NCI-H446 treated with DMSO at 0.1 percent for 48 hours (cell line): ENCODE measurements at places on chromosomes 16 and 17.
A peak's percentile ranks its signal among the peaks of the same experiment; 100 is the strongest.

GRCh38 chr17:81090361-81091136 lies 55.6 kb downstream of the BAIAP2 start:
- DNase-seq = no peak

DNA sequence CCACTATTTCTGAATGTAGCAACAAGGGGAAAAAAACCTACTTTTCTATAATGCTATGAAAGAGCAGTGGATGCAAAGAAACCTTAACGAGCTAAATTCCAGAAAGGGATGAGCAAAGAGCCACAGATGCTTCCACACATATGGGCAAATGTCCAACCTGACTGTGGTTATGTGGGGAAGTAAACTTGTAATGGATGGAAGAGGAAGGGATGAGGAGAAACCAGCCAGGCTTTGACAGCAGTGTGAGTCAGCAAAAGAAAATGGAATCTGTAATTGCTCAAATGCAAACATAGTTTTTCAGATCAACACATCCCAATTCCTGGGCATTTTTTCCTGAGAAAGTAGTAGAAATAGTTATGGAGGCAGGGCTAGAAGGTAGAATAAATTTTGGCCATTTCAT lies 204.8 kb upstream of the CPHXL start:
- no peak for DNase-seq

DNA sequence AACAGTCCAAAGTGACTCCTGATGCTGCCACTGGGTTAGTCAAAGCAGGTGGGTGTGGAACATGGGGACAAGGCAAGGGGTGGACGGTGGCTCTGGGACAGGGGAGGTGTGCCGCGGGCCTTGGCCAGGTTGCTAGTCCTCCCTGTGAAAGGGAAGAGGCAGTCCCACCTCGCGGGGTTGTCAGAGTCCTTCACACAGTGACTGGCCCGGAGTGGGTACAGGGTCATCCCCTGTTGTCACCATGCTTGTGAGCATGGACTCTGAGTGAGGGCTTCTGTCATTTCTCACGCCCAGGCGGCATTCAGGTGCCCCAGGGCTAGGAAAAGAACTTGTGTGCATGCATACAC lies 3.1 kb upstream of the ZNF469 start:
- DNase-seq = no peak

DNA sequence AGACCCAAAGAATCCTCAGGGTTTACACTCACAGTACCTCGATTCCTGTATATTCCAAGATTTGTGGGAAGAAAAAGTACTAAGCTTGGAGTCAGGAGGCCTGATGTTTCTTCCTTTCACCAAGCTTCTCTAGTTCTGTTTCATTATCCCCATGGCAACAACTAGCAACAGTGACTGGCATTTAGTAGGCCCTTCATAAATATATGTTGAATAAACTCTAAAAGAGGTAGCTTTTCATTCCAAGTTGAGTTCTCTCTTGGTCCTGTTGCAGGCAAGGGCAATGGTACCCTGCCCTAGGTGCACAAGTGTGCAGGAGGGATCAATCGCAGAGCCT lies 527 bp upstream of the UBE2Z start:
- no peak for DNase-seq

DNA sequence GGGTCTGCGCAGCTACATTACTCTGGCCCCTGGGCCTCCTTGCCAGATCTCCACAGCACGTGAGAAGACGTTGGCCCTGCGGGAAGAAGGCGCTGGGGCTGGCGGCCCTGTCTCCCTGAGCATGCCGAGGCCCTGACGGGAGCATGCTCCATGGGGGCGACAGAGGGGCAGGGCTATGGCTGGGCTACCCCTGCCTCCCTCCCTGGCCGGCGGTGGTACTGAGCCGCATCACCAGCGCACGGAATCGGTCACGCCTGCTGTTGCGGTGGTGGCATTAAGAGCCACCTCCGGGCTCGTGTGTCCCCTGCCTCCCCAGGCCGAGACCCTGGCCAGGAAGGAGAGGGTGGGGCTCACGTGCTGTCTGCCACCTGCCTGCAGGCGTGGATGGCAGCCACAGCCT lies 28.1 kb downstream of the MAPK8IP3 start:
- DNase-seq = no peak

DNA sequence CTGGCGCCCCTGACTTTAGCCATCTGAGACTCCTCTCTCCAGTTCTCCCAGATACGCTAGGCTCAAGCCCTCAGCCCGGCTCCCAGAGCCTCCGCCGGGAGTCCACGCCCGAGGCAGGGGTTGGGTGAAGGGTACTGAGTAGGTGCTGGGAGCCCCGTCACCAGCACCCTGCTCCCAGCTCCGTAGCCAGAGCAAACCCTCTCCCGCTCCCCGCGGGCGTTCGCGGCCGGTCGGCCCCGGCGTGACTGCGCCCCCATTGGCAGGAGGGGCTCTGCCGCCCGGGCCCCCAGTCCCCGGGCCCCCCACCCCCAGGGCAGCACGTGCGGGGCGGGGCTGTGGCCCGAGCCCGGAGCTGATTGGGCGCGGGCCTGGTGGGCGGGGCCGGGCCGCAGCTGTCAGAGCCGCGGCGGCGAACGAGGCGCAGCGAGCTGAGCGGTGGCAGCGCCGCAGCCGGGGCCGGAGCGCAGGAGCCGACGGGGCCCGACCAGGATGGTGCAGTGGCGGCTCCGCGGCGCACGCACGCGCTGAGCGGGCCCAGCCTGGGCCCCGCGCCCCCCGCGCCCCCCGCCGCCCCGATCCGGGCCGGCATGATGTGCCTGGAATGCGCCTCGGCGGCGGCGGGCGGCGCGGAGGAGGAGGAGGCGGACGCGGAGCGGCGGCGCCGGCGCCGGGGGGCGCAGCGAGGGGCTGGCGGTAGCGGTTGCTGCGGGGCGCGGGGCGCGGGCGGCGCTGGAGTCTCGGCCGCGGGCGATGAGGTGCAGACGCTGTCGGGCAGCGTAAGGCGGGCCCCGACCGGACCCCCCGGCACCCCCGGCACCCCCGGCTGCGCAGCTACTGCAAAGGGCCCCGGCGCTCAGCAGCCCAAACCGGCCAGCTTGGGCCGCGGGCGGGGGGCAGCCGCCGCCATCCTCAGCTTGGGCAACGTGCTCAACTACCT lies at the start of gene SPNS2:
Gene SPNS2 (plus strand): TSS at position 421 of the 937 bp plus-strand sequence. CDS start 167 bp downstream, at position 588.
- DNase-seq = no peak

DNA sequence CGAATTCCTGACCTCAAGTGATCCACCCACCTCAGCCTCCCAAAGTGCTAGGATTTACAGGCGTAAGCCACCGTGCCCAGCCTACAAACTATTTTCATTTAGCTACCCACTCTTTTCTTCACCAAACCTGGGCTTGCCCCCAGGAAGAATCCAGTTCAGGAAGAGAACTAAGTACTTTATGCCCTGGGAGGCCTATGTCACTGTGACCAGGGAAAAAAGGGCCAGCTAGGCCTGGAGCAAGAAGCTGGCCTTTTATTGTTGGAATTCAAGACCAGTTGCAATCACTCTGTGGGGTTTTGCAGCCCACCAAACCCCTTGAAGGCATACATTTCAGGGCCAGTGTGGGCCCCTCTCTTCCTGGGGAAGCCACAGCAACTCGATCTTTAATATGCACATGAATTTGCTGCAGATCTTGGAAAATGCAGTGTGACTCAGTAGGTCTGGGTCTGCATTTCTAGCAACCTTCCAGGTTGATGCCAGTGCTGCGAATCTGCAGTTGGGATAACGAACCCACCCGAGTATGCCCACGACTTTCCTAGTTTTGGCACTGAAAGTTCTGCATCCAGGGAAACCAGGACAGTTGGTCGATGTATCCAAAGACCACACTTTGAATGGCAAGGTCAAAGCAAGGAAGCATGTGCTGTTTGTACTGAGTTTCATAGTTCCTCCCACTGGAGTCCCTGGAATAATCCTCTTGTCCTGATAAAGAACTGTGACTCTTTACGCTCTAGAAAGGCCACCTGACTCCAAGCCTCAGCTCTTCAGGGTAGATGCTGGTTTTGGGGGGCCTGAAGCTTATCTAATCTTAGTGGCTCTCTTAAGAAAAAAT lies 7.2 kb upstream of the MRPS23 start:
- no peak for DNase-seq

- no peak for DNase-seq
Observed at GRCh38 chr17:28744972-28745785, 1.4 kb downstream of the TRAF4 start.

- no peak for DNase-seq
Observed at GRCh38 chr17:70370816-70371215, 201.5 kb downstream of the KCNJ2 start.

GRCh38 chr17:67401598-67402504 lies 24.8 kb downstream of the PITPNC1 start:
- no peak for DNase-seq

- peak; percentile 86 for DNase-seq
Observed at GRCh38 chr17:62911114-62911513, 54.9 kb upstream of the TANC2 start.

DNA sequence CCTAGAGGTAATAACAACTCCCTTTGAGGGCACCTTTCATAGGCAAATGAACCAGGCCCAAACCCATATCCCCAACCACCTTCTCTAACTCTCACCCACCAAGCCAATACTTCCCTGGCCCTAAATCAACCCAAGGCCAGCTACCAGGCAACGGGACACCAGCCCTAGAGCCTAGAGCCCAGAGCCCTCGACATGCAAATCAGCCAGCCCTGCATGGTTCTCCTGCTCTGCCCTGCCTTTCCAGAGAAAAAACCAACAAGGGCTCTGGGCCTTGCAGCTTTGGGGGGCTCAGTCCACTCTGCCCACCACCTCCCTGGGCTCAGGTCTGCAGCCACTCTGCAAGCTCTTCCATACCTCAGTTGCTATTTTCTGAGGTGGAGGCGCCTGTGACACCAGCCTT lies 55.0 kb downstream of the PITPNM3 start:
- DNase-seq = no peak

- DNase-seq = no peak
Observed at GRCh38 chr16:87058728-87059250, 258.4 kb downstream of the C16orf95 start.

GRCh38 chr16:71250461-71251235 lies 20.1 kb upstream of the HYDIN start:
- no peak for DNase-seq

- no peak for DNase-seq
Observed at GRCh38 chr17:2980211-2980903, 83.0 kb downstream of the OR1D5 start.

DNA sequence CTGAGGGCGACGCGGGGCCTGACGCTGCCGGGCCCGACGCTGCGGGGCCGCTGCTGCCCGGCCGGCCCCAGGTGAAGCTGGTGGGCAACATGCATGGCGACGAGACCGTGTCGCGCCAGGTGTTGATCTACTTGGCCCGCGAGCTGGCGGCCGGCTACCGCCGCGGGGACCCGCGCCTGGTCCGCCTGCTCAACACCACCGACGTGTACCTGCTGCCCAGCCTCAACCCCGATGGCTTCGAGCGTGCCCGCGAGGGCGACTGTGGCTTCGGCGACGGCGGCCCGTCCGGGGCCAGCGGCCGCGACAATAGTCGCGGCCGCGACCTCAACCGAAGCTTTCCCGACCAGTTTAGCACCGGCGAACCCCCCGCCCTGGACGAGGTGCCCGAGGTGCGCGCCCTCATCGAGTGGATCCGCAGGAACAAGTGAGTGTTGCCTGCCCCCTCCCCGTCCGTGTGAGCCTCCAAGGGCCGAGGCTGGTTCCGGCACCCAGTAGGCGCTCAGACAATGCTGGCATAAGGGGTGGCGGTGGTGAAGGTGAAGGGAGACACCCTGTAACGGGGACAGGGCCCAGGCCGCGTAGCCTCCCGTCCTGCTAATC lies 676 bp downstream of the CPD start:
- no peak for DNase-seq

DNA sequence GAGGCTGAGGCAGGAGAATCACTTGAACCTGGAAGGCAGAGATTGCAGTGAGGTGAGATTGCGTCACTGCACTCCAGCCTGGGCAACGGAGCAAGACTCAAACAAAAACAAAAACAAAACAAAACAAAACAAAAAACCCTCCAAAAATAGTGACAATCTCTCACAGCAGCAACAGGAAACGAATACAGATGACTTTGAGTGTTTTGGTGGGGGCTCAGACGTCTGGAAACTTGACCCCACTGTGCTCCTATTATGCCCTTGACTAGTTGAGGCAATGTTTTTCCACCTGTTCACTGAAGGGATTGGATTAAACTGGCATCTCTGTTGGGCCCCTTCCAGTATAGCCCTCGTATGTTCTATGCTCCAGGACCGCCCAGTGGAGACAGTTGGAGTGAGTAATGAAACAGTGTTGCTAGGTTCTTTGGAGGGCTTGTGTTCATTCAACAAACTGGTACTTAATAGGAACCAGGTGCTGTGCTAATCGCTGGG lies 167.0 kb downstream of the UTP18 start:
- DNase-seq = no peak

- no peak for DNase-seq
Observed at GRCh38 chr17:14458724-14459123, 157.8 kb downstream of the HS3ST3B1 start.

- DNase-seq = no peak
Observed at GRCh38 chr16:29316761-29317183, 89.7 kb downstream of the NPIPB11 start.

DNA sequence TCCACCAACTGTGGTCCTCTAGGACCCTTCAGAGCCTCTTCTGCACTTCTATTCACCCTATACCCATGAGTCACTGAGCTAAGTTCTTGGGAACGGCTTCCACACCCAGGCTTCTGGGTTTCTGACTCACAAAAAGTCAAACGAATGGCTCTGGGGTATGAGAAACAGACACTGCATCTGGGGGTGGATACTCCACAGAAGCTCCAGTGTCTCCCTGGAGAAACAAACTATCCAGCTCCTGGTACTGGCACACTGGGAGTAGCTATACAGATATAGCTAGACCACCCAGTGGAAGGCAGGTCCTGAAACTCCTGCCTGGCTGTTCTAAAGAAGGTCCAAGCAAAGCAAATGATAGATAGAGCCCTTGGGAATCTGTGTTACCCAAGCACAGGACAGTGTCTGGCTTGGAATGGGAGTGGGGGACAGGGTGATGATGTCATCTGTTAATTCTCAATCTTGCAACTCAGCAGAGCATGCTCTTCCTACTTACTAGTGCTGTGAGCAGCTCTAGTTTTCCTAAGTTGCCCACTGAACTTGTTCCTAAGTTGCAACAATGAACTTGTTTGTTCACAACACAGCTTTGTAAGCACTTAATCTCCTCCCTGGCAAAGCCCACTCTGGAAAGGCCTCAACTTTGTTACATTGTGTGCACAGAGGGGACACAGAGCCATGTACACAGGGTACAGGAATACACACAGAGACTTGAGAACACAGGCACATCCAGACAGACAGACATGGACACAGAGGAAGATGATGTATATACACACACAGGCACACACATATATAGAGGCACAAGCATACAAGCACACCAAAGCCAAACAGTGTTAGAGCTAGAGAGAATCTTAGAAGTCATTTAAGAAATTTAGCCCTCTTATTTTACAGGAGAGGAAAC lies 6.7 kb downstream of the MMP28 start:
- DNase-seq = no peak

- DNase-seq = no peak
Observed at GRCh38 chr17:37818689-37819088, 73.8 kb upstream of the HNF1B start.
